Stimulated activated CD8-positive, alpha-beta memory T cell treated with anti-CD3 and anti-CD28 coated beads, Interleukin-4, amount 100 ng/mL, for 4 hours (primary cell): ENCODE measurements at places on chromosomes 7 and 10.

DNA sequence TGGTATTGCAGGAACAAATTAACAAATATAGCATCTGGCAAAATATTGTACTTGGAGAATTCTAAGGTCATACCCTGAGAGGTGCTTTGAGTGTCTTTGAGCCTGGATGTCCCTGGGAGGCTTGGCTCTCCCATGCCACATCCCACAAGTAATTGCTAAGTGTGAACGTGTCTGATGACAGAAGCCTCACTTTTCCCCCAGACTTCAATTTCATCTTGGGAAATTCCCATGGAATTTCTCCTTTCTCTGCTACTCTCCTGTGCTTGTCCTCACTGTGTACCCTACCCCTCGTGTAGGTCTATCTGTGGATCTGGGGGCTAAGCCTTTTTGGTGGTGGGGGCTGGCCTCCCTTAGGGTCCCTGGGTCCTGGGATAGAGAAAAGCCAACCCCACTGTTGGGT, 293.3 kb downstream of the TCF7L2 start:
- no peak for DNase-seq

- DNase-seq: no peak
Measured at GRCh38 chr7:98774884-98775283, 94.9 kb downstream of the TMEM130 start.

- no peak for DNase-seq
Measured at GRCh38 chr7:121138262-121138933, 149.9 kb downstream of the CPED1 start.

DNA sequence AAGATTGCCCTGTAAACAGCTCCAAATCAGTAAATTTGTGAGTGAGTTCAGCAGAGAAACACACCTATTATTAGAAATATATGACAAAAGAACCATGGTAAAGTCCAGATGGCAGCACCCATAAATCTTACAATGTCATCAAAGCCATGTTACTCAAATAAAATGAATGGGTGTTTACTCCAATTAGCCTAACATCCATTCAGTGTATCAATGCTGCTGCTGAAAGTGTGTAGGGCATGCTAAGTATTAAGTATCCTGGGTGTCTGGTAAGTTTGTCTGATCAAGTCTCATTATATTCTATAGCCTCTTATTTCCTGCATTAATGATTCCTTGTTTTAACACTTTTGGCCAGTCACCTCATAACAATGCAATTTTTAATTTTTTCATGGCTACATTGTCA, 185.5 kb upstream of the STEAP4 start:
- no peak for DNase-seq

GRCh38 chr10:69961881-69962745, 90.5 kb upstream of the MACROH2A2 start:
- no peak for DNase-seq

DNA sequence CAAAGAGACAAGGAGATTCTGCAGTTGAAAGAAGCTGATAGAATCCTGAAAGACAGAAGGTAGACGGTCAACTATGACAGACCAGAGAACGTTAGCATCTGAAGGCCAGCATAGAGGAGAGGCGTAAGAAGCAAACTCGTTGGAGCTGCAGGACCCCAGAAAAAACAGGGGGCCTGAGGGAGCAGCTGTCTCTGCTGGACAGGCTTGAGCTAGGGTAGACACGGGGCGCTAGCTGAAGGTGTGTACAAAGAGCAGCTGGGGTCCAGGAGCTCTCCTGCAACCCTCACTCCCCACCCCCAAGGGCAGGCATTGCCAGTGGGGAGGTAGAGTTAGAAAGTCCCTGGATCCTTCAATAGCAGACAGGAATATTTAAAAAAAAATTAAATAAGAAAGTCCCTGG, 14.6 kb upstream of the GDI2 start:
- DNase-seq: no peak

GRCh38 chr7:122944682-122945303, 50.7 kb downstream of the TAS2R16 start:
- no peak for DNase-seq
